ENCODE measurements at places on chromosomes 11 and 22.

- no peak for DNase-seq
Observed at GRCh38 chr11:117944554-117944953, 15.4 kb upstream of the TMPRSS13 start.

DNA sequence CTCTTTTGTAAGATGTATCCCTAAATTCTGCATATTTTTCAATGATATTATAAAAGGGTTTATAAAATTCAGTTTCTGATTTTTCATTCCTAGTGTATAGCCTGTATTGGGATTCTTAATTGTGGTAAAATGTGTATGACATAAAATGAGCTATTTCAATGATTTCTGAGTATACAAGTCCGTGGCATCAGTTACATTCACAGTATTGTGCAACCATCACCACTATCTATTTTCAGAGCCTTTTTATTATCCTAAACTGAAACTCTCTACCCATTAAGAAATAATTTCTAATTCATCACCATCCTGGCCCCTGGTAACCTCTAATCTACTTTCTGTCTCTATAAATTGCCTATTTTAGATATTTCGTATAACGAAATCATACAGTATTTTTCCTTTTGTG is 39.8 kb downstream of the EIF3F start:
- DNase-seq, result no peak

- no peak for DNase-seq
Observed at GRCh38 chr22:24008022-24008283, 2.7 kb upstream of the GSTT4 start.

DNA sequence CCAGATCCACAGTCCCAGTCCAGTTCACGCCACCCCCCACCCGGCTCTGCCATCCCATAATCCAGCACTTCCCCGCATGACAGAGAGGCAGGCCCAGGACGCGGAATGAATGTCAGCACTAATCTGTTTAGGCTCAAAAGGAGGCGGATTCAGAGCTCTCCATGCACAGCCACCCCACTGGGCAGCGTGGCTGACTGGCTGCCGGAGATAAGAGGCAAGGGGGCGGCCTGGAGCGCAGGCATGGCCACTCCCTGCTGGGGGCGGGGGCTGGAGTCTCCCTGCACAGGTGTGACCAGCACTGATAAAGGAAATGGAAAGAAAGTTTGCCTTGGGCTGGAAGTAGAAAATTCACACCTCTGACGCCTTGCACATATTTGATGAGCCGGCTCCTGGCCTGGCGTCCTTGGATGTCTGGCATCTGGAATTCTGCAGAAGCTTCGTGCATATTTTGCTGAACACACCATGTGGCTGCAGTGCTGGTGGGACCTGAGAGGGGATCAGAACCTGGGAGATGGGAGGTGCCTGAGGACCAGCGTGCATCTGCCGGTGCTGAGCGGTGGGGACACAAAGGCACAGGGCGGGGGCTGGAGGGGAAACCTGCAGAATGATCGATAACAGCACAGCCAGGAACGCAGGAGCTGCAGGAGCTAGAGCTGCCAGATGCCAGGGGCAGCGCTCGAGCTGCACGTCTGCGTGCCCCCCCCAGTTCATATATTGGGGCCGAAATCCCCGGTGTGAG is 344.4 kb downstream of the CTTN start:
- DNase-seq, result no peak

- DNase-seq, result no peak
Observed at GRCh38 chr11:36339888-36340287, 43.8 kb downstream of the PRR5L start.

- DNase-seq, result no peak
Observed at GRCh38 chr22:19540394-19540793, 16.2 kb upstream of the CLDN5 start.

- DNase-seq, result peak; percentile 43
Observed at GRCh38 chr11:94183886-94184264, 55.2 kb downstream of the PANX1 start.

DNA sequence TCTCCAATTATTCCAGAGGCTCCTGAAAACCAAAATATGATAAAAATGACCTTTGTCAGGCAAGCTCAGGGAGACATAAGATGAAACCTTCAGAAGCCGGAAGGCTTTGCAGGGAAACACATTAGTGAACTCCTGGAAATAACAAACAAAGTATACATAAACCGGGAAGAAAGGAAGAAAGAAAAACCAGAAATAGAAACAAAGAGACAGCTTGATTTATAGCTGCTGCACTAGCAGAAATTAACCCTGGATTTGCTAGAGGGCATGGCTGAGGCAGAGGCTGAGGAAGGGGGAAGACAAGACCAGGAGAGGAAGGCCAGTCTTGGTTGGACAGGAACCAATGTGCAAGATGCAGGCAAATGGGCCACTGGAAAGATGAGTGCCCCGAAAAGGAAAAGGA is 33.3 kb downstream of the SLC22A25 start:
- DNase-seq, result no peak

DNA sequence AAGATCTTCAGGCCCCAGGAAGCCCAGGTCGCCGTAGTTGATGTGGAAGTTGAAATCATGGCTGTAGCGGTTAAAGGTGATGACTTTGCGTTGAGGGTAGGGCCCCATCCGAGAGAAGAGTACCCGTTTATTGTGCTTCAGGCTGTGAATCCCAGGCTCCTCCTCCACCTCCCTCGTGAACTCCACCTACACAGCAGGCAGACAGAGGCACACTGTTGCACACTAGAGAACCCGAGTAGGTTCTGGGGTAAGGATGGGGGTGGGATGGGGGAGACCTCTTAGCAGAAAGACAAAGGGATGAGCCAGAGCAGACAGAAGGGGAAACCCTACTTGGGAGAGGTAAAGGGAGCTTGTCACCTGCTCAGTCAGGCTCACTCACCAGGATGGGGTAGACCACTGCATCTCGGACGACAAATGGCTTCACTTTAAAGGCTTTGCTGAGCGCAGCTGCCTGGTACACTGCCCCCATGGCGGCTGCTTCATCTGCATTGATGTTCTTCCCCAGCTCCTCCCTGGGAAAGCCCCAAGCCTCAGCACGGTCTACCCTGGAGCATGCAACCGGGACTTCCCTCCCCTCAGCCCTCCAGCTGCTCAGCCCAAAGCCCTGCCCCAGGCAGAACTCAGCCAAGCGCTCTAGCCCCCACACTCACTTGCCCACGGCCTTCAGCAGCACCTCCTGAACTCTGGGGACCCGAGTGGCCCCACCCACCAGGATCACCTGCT is 5.4 kb downstream of the HYOU1 start:
- DNase-seq, result no peak

- no peak for DNase-seq
Observed at GRCh38 chr22:44456661-44457412, 41.2 kb downstream of the RTL6 start.

GRCh38 chr11:28524098-28524497 is 415.9 kb downstream of the METTL15 start:
- no peak for DNase-seq

- no peak for DNase-seq
Observed at GRCh38 chr11:115220911-115221310, 283.3 kb downstream of the CADM1 start.

GRCh38 chr11:123537726-123538125 is 107.7 kb downstream of the GRAMD1B start:
- no peak for DNase-seq
